Stimulated activated effector memory CD8-positive, alpha-beta T cell treated with anti-CD3 and anti-CD28 coated beads, Interleukin-12 subunit alpha, Interleukin-12 subunit beta, amount 100 ng/mL, for 72 hours (primary cell): ENCODE measurements at places on chromosomes 12 and 14.

DNA sequence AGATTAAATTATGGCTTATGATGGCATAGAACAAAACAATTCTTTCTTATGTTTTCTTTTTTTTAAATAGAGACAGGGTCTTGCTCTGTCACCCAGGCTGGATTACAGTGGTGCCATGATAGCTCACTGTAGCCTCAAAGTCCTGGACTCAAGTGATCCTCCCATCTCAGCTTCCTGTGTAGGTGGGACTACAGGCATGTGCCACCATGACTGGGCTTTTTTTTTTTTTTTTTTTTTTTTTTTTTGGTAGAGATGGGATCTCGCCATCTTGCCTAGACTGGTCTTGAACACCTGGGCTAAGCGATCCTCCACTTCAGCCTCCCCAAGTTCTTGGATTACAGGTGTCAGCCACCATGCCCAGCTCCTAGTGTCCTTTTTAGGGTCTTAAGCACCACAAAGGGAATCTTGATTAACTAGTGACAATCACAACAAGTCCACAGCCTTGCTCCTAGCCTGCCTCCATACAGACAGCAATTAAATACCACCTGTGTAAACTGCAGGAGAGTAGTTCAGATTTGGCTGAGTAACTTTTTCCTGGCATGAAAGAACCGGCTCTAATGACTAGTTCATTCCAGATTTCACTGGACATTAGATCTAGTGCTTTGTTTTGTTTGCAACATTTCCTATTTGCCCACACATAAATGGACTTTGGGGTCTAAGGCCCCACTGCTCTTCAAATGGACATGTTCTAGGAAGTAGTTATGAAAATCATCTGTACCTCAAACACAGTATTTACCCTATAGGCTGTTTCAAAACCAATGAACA lies 61.6 kb downstream of the SH2B3 start:
- DNase-seq, result peak; percentile 44

GRCh38 chr14:79911744-79912143 lies 299.6 kb downstream of the DIO2 start:
- no peak for DNase-seq

- DNase-seq, result no peak
These were observed 572.7 kb upstream of the ATP2B1 start for GRCh38 chr12:90281154-90281868.

GRCh38 chr12:44314007-44314500 lies 478.2 kb downstream of the TMEM117 start:
- no peak for DNase-seq

DNA sequence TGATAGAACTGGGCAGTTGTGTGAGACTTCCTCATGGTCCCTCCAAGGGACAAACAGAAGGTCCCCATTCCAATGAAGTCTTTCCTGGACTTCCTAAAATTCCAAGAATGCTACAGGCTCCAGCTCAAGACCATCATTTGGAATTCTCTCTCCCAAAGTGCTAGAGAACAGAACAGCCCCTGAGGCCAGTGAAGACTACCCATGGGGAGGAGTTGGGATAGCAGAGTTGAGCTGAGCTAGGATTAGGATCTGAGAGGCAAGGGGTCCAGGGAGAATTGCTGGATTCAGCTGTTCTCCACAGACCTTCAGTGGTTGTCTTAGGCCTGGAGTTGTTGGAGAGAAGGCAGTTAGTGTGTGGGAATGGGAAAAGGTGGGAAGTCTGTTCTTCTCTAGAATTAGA lies 10.8 kb downstream of the KRT1 start:
- DNase-seq, result no peak

DNA sequence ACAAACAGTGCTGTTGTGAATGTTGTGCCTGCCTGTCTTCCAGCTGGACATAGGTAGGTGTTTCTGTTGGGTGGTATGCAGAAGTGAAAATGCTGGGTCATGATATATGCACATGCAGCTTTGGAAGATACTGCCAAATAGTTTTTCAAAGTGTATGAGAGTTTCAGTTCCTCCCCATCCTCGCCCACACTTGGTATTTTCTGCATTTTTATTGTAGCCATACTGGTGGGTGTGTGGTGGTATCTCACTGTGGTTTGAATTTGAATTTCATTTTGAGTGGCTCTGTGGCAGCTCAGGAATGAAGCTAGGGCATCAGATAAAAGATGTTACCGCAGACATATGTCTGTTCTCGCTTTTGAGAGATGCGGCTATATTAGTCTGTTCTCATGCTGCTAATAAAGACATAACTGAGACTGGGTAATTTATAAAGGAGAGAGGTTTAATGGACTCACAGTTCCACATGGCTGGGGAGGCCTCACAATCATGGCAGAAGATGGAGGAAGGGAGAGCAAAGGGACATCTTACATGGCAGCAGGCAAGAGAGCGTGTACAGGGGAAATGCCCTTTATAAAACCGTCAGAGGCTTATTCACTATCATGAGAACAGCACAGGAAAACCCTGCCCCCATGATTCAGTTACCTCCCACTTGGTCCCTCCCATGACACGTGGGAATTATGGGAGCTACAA lies 183.1 kb downstream of the CAND1 start:
- peak; percentile 73 for DNase-seq

- DNase-seq, result no peak
These were observed 264.1 kb downstream of the KIF21A start for GRCh38 chr12:39178837-39179236.

GRCh38 chr12:44835641-44836379 lies 40.3 kb downstream of the NELL2 start:
- no peak for DNase-seq

- no peak for DNase-seq
These were observed 1039.3 kb upstream of the FOXG1 start for GRCh38 chr14:27727251-27727770.

DNA sequence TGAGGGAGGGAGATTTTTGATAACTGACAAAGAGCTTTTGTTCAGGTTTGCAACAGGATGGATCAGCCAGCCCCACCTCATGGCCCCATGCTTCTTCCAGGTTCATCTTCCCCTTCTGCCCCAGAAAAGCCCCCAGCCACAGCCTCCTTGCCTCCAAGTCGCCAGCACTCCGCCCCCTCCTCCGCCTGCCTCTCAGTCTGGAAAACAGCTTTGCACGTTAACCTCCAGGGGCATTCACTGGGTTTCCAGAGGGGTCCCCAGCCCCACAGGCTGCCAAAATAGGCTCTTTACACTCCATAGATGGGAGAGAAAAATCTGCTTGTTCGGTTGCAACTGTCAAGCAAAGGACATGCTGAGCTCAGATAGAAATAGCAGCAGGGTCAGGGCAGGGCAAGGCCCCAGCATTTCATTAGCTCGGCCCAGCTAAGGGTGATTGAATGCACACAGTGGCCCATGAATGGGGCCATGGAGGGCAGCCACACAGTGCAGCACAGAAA lies 253.6 kb downstream of the ZFP36L1 start:
- DNase-seq, result no peak

DNA sequence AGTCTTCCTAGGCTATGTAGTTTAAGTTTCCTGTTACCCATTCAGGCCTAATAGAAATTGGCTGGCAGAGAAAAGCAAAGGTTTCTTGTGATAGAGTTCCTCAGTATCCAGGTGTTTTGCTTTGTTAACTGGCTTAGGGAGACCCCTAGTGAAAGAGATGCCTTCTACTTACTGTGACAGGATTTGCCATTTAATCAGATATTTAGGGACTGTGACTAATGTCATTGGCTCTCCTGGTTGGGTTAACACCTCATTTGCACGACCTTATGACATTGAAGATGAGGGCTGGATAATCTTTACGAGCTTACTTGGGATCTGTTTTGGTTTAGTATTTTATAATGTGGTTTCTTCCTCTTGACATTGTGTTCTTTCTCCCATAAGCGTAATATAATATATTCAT lies 5.8 kb downstream of the MON2 start:
- DNase-seq, result no peak

DNA sequence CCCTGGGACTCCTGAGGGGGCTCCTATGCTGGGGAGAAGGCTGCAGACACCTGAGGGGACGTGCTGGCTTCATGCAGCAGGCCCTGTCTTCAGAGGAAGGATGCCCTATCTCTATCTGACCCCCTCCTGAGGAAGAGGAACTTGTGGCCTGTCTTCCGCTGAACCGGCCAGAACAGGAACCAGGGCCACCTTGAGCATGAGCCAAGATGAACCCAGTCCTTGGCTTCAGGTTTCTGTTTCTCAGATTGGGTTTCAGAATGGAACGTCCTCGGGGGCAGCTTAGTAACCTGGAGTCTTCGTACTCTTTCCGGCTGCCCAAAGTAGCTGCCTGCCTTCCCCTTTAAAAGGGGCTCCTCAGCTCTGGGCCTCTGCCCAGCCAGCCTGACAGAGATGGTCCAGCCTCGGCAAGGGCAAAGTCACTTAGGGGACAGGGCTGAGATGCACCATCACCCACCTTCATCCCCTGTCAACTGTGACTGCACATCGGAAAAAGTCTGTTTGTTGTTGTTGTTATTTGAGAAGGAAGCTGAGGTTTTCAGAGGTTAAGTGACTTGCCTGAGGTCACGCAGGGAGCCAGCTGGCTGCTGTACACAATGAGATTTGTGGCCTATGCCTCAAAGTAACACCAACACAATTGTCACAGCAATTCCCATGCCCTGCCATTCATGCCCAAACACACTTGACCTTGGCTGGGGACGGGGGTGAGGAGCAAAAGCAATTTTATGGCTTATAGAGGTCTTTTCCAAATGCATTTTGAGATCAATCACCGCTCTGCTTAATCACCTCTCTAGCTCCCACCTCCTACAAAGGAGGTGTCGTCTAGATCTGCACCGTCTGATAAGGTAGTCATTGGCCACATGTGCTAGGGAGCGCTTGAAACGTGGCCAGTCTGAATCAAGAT lies 13.4 kb downstream of the ASB2 start:
- peak; percentile 51 for DNase-seq

DNA sequence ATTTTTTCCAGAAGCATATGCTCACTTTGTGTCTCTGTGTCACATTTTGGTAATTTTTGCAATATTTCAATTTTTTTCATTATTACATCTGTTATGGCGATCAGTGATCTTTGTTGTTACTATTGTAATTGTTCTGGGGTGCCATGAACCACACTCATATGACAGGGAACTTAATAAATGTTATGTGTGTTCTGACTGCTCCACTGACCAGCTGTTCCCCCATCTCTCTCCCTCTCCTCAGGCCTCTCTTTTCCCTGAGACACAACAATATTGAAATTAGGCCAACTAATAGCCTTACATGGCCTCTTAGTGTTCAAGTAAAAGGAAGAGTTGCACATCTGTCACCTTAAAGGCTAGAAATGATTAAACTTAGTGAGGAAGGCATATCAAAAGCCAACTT lies 46.0 kb downstream of the SCN8A start:
- no peak for DNase-seq

- DNase-seq, result no peak
These were observed 304.7 kb downstream of the SSPN start for GRCh38 chr12:26499979-26500640.

- DNase-seq, result no peak
These were observed 534.7 kb downstream of the RPS29 start for GRCh38 chr14:49051328-49052060.

DNA sequence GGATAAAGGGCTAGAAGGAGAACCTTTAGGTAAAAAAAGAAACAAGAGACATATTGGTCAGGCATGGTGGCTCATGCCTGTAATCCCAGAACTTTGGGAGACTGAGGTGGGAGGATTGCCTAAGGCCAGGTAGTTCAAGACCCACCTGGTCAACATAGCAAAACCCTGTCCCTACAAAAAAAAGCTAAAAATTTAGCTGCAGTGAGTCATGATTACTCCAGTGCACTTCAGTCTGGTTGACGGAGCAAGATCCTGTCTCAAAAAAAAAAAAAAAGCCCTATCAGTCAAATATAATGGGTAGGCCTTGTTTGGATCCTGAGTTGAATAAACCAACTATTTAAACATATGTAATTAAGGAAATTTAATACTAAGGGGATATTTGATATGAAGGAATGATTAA lies 54.2 kb downstream of the PPP1R36 start:
- DNase-seq, result no peak

GRCh38 chr14:68762953-68763764 lies 29.7 kb downstream of the ZFP36L1 start:
- DNase-seq, result no peak

- DNase-seq, result peak; percentile 36
These were observed 17.8 kb downstream of the NANOG start for GRCh38 chr12:7806863-7807487.

GRCh38 chr12:53804429-53804828 lies 52.6 kb upstream of the CISTR start:
- DNase-seq, result no peak

DNA sequence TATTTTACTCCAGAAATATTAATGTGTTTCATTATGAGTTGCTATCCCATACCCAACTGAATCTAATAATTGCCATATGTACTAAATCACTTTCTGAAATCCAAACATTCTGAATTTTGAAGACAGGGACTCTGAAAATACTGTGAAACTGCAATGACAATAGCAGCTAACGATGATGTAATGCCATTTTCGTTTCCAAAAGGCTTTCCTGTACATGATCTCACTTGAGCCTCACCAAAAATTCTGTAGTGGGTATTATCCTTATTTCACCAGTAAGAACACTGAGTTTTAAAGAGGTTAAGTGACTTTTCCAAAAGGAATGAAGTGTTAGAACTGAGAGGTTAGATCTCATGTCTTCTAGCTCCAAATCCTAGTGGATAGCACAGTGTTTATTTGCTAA lies 133.3 kb downstream of the FLRT2 start:
- DNase-seq, result no peak

DNA sequence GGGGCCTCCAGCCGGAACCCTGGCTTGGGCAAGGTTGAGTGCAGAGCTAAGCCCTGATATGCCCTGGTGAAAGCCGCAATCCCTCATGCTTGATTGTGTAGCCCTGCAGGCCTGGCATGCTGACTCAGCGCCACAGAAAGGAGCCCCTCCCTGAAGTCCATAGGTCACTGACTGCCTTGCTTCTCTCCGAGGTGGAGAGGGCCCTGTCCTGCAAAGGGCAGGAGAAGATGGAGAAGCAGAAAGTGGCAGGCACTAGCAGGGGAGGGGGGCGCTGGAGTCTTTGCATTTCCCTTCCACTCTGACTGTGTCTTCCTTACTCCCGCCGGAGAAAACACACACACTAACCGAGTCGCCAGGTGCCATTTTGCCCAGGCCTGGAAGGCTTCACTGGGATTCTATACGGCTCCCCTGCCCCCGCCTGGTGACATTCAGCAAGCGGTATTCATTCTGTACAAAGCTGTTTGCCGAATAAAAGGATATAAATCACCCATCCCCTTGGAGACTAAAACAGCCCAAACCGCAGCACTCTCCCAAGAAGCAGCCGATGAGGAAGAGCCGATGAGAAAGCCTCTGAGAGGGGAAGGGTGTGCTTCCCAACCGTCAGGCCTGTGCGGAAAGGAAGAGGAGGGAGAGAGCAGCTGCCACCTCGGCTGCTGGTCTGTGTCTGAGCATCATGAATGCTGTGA lies 69.8 kb downstream of the SLC6A12 start:
- no peak for DNase-seq

GRCh38 chr12:51511546-51512260 lies 79.3 kb upstream of the SCN8A start:
- no peak for DNase-seq
